ENCODE measurements at places on chromosomes 5 and 9. TPM values are rescaled to one million over a fixed set of nuclear protein-coding genes. Genes with fewer than 3 reads are reported as not detected.

Gene FLT4
- total RNA-seq, result not detected

- DNase-seq, result no peak
These were observed 101.2 kb downstream of the BNC2 start for GRCh38 chr9:16769291-16769690.

DNA sequence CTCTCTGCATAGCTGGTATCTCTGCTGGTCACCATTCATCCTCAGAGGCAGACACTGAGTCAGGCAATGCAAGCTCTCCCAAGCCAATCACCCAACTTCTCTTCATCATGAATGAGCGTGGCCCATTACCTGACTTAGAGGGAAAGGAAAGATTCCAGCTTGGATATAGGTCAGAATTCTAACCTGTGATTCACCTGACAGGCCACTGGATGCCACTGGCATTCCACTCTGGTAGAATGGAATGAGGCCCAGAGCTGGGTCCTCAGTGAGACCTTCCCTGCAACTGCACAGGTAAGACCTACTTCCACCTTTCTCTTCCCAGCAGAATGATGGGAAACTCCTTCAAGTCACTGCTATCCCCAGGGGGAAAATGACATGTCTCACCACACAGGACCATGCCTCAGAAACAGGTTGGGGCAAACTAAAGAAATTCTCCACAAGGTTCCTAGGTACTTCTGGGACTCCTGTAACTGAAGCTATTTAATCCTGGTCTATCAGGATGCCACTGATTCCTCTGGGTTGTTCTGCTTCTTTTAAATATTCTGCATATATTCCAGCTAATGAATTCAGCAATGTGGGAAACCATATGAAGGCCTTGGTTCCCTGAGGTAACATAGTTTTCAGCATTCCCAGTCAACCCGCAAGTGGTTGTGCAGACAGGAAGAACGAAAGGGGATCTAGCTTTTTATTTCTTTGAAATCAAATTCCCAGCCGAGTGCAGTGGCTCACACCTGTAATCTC lies 62.0 kb downstream of the SUSD1 start:
- DNase-seq, result no peak

GRCh38 chr5:136729901-136730355 lies 364.6 kb upstream of the TRPC7 start:
- DNase-seq, result peak; percentile 97

Gene PRELID2
- 4.6 TPM for total RNA-seq

All from HFFc6 (cell line).